ENCODE measurements at places on chromosomes 7 and 10.

GRCh38 chr7:93147363-93147762 lies 822 bp downstream of the SAMD9L start:
- peak; percentile 52 for DNase-seq

GRCh38 chr10:3264161-3264761 lies 91.7 kb upstream of the PITRM1 start:
- no peak for DNase-seq

GRCh38 chr7:74183653-74184450 lies 9.7 kb downstream of the EIF4H start:
- peak; percentile 36 for DNase-seq

- no peak for DNase-seq
These were observed 155.5 kb downstream of the UBE2H start for GRCh38 chr7:129797214-129797789.

Data from activated CD4-positive, alpha-beta T cell treated with anti-CD3 and anti-CD28 coated beads, Interleukin-2, amount 50 U/mL, for 16 hours (primary cell).